Stimulated activated CD4-positive, alpha-beta T cell treated with anti-CD3 and anti-CD28 coated beads, Interleukin-4, amount 100 ng/mL, for 4 hours (primary cell): ENCODE measurements at places on chromosomes 7 and 10.

DNA sequence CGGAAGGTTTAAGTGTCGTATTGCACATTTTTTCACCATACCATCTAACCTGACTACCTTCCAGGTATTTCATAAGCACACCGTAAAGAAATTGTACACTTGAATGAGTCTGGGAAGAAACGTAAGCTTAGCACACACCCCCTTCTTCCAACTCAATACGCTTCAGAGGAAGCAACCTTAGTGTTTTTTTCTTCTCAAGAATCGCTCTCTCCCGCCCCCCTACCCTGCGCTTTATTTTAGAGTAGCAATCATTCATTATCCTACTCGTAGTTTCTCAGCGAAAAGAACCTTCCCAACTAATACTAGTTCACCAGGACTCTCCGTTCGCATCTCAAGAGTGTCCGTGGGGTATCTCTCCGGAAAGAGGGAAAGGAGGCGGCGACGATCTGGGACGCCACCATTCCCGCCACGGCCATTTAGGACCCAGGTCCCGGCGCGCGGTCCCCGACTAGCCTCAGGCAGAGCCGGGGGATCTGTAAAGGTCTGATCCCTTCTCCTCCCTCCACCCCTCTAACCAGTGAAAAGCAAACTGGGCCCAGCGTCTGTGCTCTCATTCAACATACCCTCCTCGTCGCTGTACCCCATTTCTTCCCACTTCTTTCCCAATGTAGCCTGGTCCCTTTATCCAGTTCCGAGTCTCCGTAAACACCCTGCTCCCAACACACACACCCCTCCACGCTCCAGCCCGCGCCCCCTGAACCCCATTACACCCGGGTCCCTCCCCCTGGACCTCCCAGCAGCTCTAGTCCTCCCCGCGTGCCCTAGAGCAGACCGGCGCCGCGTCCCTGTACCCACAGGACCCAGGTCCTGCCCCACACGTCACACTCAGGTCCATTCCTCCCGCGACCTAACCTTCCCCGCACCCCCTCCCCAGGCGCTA lies 16.0 kb downstream of the MYOZ1 start:
- DNase-seq, result no peak

DNA sequence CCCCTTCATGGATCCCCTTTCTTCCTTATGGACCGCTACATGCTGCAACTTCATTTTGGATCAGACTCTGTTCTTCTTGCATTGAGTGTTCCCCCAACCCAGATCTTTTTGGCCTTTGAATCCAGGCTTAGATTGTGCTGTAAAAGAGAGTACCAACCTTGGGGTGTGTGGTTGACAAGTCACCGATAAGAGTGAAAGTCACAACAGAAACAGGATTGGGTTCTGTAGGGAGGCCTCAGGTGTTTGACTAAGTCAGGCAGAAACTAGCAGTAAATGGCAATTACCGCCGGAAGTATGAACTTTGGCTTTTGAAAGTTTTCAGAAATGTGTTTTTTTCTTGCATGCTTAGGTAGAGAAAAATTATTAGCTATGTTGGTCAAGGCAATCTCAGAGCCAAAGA lies 89.3 kb downstream of the TMEM106B start:
- DNase-seq, result no peak

DNA sequence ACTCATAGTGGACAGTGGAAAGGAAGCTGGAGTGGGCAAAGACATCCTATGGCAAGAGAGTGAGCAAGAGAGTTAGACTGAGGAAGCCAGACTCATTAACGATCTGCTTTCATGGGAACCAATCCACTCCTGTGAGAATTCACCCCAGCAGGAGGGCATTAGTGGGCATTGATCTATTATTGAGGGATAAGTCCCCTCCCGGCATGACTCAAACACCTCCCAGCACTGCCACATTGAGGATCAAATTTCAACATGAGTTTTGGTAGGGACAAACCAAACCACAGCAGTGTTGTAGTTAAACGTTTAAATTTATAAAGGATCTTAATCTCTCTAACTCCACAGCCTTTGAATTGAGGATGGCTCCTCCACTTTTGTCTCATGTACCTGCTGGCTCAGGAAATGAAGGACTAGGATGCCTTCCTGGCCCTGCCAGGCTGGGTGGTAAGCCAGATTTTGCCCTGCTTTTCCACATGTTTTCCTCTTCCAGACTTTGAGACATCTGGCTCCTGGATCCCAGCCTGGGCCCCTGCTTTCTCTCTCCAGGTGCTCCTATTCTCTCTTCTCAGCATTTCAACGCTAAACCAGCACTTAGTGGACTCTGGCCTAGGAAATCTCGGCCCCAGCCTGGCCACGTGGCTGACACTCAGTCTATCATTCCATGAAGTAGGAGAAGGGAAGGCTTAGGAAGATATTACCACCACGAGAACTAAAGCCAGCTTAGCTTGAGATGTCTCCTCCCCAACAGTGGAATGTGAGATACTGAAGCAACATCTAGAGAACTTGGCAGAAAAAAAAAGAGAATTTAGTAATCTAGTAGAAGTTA lies 96.5 kb upstream of the PIP4K2A start:
- DNase-seq, result no peak

DNA sequence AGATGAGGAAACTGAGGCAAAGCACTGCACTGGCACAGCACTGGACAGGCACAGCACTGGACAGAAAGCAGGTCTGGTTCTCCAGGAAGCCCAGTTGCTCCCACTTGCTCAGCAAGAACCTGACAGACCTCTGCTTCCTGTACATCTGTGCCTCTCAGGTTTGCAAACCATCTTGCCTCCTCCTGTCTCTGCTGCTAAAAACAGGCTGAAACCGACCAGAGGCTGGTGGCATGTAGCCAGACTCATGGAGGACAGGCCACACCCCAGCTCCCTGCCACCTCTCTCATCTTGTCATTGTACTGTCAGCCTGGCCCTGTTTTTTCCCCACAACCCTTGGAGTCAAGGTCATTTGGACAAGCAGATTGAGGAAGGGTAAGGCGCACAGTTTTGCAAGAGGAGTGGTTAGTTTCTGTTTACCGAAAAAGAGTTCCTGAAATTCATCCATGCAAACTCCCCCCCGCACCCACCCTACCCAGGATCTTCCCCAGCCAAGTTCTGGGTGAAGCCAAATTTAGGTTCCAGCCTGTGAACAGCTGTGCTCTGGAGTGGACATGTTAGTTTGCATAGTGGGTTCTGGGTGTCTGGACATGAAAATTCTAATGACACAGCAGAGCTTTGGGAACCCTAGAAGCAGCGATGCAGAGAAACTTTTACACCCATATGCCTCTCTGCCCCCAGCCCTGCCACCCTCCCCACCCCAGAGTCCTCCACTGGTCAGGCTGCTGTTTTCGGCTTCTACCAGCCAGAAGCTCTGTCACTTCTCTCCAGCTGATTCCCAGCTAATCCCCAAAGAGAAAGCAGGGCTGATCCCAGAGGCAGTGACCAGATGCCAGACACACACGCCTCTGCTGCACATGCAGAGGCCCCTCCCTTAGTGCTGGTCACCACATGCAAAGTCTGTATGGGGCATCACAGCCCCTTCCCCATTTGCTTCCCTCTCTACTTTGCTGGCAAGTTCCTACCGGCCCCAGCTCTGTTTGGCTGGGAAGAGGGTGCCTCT lies 8.5 kb upstream of the C10orf105 start:
- peak; percentile 51 for DNase-seq

GRCh38 chr7:139885511-139885910 lies 56.4 kb downstream of the TBXAS1 start:
- no peak for DNase-seq

DNA sequence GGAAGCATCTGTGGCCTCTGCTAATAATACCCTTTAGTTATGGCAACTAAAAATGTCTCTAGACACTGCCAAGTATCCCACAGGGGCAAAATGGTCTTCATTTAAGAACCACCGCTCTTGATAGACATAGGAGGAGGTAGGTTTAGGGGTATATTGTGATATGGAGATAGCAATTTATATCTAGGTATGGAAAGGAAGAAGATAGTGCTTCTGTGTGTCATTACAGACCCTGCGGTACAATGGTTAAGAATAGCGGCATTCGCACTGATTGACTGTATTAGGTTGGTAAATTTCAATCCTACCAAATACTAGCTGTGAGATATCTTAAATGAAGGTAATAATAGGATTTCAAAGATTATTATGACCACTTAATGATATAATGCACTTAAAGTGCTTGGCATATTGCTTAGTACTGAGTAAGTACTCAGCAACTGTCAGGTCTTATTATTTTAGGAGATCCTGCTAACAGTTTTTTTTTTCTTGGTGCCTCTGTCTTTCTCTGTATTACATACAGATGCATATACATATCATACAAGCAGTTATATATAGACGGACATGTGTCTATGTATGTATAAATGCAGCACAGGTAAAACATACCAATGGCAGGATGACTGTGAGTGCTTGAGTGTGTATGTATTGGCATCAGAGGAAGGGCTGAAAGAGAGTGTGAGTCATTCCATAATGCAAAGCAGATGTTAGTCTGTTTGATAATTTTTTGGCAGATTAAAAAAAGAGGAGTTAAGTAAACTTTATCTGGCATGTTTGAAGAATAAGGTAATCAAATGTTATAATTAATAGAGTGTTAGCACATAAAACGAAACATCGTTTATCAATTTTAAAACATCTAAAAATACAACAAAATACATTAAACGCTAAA lies 50.0 kb upstream of the ITGB8 start:
- DNase-seq, result no peak

DNA sequence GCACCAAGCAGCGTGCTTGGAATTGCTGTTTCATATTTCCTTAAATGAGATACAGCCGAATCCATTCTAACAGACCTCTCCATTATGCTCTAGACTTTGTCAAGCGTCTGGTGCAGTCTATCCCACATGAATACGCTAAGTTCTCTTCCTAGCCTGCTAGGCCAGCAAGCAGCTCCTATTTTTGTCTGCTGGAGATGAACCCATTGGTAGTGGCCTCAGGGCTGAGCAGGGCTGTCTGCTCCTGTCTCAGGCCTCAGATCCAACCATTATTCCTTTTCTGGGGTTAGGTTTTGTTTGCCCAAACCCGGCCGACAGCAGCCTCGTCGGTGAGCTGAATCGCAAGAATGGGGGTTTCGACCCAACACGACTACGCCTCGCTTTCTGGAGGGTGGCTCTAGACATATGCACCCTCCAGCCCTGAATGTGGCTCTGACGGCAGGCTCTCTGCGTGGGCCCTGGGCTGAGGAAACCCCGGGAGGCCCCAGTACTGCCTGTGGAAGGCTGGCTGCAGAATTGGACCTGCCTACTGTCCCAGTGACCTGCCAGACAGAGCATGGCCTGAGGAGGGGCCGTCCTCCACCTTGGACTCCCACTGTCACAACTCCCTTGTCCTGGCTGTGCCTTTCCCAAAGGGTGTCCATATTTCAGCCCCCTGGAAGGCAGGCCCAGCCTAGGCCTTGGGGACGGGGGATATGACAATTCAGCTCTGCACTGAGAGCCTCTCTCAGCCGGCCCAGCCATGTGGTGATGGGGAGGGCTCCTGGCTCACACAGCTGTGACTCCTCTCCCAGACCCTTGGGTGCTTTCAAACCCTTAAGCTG lies 267.9 kb upstream of the TCERG1L start:
- no peak for DNase-seq

- peak; percentile 44 for DNase-seq
Observed at GRCh38 chr10:96395931-96396877, 37.4 kb upstream of the OPALIN start.

GRCh38 chr10:13759168-13759567 lies 172.4 kb downstream of the PRPF18 start:
- DNase-seq, result no peak

- DNase-seq, result no peak
Observed at GRCh38 chr10:50552771-50553535, 70.8 kb downstream of the SGMS1 start.

DNA sequence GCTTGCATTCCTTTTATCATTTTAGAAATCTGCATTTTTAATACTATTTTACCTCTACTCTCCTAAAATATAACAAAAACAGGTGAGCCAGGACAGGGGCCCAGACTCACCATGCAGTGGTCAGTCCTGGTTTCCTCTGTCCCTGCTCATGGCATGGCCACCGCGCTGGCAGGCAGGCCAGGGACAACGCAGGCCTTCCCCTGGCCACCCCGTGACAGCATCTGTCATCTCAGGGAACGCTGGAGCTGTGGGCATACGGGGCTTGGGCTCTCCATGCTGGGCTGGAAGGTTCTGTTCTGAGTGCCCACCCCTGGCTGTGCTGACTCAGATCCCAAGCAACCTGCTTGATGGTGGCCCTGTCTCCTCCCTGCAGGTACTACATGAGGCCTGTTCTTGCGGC lies 35.1 kb upstream of the CDH23 start:
- no peak for DNase-seq

DNA sequence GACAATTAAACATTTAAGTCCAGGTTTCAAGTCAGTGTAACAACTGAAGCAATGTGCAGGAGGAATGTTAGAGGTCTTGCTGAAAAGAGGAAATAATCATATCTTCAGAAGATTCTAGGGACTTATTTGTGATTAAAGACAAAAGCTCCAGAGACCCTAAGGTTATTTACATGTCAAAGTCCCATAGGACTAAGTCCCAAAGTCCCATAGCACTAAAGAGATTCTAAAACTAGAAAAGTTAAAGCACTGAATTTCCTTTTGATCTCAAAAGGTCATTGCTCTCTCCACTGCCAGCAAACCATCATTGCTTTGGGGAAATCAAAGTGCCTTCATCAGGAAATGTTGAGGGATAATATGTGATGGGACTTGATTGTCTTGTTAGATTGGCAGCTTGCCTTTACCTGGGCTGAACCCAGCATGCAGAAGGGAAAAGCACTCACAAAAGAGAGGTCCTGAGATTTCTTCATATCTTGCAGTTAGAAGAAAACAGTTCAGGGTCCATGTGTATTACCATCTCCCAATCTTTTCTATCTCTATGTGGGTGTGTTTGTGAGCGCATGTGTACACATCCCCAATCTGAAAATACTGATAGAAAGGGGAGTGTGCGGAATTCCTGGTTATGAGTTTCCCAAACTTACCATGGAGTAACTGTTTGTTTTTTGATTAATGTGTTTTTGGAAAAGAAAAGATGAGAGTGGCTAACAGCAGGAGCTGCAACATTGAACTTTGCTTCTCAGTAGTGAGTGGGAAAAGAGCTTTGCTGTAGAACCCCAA lies 21.8 kb downstream of the NUDT13 start:
- no peak for DNase-seq

- no peak for DNase-seq
Observed at GRCh38 chr10:13079776-13080050, 20.2 kb upstream of the OPTN start.

- no peak for DNase-seq
Observed at GRCh38 chr10:21314906-21315644, 210.4 kb downstream of the SKIDA1 start.

- DNase-seq, result no peak
Observed at GRCh38 chr10:95384011-95384704, 93.4 kb upstream of the PDLIM1 start.

GRCh38 chr7:27953361-27953760 lies 213.4 kb downstream of the TAX1BP1 start:
- DNase-seq, result no peak

GRCh38 chr10:114323023-114323422 lies 81.3 kb downstream of the AFAP1L2 start:
- no peak for DNase-seq

- no peak for DNase-seq
Observed at GRCh38 chr7:106034383-106034782, 71.3 kb downstream of the CDHR3 start.

GRCh38 chr7:50868426-50869100 lies 85.9 kb upstream of the GRB10 start:
- no peak for DNase-seq

- no peak for DNase-seq
Observed at GRCh38 chr10:110865809-110866482, 5.8 kb upstream of the PDCD4 start.

GRCh38 chr10:8181496-8182157 lies 127.1 kb downstream of the GATA3 start:
- no peak for DNase-seq

GRCh38 chr7:103632972-103633371 lies 187.0 kb upstream of the SLC26A5 start:
- no peak for DNase-seq
